ENCODE measurements at places on chromosomes 7 and 10.

DNA sequence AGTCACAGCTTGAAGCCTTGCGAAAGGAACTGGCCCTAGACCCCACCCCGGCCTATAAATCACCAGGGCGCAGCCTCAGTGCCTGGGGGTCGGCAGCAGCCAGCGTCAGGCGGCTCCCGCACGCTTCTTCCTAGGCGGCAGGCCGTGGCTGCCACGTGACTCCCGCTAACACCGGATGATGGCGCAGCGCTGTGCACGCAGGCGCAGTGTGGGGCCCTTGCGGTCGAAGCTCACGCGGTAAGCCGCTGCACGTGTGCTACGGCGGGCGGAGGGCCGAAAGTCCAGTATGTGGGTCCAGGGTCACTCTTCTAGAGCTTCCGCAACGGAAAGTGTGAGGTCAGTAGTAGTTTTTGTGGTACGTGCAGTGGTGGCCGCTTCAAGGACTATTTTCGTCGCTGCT, at the start of gene STK31:
TSS of gene STK31 (plus strand) at position 220 of the 400 bp plus-strand sequence. CDS start at position 287, 67 bp downstream.
- DNase-seq, result no peak

DNA sequence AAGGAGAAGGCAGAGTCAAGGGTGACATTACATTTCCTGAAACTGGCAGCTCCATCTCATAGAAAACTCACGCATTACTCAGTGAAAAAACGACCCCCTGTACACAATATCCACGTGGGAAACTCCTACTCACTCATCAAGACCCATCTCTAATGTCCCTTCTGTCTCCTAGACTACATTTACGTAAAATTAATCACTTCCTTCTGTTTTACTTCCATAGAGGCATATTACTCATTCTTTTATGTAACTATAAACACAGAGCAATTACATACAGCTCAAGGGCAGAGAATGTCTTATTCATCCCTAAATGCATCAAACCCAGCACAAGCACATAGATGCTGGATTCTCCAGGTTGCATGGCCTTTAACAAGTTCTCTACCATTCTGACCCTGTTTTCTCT, 281.8 kb downstream of the KCNMA1 start:
- no peak for DNase-seq

GRCh38 chr7:23915236-23915635, 205.2 kb downstream of the STK31 start:
- no peak for DNase-seq

GRCh38 chr10:29023678-29024077, 265.2 kb upstream of the LYZL1 start:
- DNase-seq, result no peak

GRCh38 chr10:71429929-71430328, 33.2 kb downstream of the CDH23 start:
- no peak for DNase-seq

DNA sequence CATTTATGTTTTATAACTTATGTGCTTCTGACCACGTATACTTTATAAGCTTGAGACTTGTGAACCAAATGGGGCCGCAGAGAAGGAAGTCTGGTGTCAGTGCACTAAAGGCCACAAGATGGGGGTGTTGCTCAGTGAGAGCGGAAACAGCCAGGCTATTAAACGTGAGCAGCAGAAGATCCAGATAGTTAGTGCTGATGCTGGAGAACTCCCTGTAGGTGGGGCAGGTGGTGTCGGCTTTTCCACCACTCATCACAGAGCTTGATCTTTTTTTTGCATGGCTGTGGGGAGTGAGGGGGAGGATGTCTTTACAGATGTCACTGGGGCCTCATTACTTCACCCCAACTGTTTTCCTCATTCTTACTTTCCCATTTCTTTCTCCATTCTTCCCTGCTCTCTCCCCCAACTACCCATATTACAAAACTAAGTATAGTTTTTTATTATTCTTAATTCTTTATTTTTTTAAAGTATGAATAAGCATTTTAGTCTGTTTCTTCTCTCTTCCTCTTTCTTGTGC, 34.7 kb downstream of the ACADSB start:
- DNase-seq, result peak; percentile 67

- peak; percentile 53 for DNase-seq
Observed at GRCh38 chr10:93541402-93542357, 24.8 kb upstream of the FFAR4 start.

DNA sequence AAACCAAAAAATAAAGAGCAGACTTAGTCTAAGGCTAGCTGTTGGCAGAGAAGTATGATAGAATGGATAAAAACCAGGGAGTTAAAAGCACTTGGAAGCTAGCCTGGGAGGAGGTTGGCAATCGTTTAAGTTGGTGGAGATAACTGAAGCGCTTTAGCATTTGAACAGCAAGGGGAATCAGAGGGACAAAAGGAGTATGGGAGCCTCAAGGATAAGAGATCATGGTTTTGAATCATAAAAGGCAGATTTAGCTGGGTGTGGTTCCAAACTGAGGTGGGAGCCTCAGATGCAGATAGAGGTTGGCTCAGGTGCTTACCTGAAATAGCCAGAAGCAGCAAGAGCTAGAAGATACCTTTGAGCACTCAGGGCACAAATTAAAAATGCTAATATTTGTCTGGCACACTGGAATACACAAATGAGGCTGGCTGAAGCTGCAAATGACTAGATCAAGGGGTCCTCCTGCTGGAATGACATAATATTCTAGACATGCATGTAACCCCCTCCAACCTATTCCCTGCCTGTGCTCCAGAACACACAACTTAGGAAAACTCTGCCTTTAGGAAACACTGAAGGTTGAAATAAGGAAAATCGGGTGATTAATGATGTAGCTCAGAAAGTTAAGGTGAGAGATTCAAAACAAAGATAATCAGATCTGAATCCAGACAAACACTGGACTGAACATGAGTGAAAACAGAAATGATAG, 372.3 kb upstream of the LRRN3 start:
- DNase-seq, result peak; percentile 17

- no peak for DNase-seq
Observed at GRCh38 chr7:4028221-4028620, 653.9 kb upstream of the FOXK1 start.

DNA sequence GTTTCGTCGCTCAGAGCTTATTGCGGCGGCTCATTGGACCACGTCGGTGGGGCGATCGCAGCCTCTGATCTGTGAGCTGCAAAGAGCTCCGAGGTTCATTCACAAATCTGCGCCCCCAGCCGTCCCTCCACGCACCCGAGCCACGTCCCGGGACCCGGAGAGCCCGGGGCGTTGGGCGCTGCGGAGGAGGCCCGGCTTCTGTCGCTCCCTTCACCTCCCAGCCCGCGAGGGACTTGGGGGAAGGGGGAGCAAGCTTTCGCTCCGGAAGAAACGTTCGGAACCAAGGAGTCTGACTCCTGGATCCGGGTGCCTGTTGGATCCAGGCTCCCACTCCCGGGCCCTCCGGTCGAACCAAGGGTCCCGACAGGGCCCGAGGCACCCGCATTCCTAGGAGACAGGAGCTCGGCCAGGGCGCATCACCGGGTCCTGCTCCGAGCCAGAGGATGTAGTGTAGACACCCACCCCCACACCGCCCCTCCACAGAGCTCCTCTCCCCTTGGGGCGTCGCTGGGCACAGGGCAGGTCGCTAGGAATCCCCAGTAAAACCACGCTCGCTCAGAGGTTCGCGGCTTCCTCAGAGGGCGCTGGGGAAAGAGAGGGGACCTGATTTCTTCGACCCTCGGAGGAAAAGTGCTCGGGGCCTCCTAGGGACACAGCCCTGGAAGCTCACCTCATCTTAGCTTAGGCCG, 7.9 kb upstream of the EN2 start:
- no peak for DNase-seq

GRCh38 chr10:109529258-109529657, 394.1 kb downstream of the XPNPEP1 start:
- no peak for DNase-seq

GRCh38 chr10:72146559-72147323, 58.4 kb upstream of the SPOCK2 start:
- no peak for DNase-seq

- no peak for DNase-seq
Observed at GRCh38 chr10:96168546-96168945, 38.4 kb downstream of the ZNF518A start.

DNA sequence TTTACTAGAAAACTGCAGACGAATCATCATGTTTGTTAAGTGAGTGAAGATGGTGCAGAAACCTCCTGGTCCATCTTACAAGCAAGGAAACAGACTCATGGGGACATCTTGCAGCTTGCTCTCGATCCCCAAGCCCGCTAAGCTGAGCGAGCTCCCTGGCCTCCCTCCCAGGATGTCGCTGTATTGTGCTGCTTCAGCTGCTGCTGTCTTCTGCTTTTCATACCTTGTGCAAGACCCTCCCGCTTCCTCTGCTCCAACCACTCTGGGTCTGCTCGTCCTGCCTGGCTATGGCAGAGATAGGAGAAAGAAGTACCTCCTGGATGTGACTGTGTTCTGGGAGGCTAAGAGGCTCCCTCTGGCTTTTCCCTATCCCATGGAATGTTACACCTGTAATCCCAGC, 285.2 kb upstream of the FZD8 start:
- DNase-seq, result no peak

DNA sequence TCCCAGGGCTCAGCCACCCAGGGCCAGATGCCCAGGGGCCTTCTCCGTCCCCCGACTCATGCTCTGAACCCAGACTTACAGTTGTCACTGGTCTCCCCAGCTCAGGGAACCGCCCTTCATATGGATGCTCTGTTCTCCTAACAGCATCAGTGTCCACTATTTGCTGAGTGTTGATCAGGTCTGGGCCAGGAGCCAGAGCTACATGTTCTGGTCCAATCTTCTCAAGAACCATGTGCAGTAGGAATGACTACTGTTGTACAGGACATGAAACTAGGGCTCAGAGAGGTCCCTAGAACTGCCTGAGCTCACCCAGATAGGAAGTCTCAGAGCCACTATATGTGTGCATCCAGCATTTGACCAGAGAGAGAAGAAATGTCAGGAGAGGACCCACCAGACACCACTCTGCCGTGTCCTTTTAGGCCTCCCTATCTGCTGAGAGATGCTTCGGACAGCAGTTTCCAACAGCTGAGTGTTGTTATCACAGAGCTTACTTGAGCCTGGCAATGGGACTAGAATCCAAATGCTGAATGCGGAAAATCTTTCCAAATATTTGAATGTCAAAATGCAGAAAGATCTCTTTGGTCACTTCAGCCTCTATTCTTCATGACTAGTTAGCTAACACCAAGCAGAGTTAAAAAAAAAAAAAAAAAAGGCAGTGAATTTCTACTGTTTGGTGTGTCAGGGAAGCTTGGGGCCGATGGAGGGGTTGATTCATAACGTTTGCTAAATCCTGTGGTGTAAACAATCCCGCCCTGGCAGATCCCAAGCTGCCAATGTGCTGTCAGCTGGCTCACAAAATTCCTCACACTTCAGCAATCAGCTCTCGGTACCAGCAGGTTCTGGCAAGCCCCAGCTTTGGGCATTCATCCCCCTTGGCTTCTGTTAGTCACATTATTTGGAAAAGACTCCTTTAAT, 246.1 kb downstream of the TNS3 start:
- DNase-seq, result peak; percentile 91

DNA sequence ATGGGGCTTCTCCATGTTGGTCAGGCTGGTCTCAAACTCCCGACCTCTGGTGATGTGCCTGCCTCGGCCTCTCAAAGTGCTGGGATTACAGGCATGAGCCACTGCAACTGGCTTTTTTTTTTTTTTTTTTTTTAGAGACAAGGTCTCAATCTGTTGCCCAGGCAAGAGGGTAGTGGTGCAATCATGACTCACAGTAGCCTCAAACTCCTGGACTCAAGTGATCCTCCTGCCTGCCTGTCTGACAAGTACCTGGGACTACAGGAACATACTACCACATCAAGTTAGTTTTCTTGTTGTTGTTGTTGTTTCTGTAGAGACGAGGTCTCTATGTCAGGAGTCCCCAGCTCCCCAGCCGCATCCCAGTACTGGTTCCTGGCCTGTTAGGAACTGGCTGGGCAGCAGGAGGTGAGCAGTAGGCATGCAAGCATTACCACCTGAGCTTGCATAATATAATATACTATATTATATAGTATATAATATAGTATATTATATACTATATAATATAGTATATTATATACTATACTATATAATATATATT, 55.7 kb downstream of the TPK1 start:
- no peak for DNase-seq

DNA sequence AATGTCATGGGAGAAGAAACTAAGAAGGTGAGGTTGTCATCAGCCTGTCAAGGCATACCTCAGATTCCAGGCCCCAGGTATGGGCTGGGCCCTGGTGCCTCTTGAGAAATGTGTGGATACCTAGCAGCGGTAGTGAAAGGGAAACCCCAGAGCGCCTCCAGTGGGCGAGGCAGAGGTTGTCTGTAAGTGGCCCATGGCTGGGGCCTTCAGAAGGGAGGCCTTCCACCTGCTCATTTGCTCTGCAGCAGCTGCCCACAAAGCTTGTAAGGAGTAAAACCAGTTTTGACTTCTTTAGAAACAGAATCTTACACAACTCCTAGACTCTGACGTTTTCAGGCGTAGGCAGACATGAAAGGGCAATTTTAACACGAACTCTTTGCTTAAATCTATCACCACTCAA, 509.9 kb downstream of the PARD3 start:
- peak; percentile 79 for DNase-seq

GRCh38 chr7:47045207-47046051, 536.5 kb downstream of the TNS3 start:
- peak; percentile 62 for DNase-seq

- no peak for DNase-seq
Observed at GRCh38 chr10:51857305-51857704, 157.9 kb upstream of the CSTF2T start.

DNA sequence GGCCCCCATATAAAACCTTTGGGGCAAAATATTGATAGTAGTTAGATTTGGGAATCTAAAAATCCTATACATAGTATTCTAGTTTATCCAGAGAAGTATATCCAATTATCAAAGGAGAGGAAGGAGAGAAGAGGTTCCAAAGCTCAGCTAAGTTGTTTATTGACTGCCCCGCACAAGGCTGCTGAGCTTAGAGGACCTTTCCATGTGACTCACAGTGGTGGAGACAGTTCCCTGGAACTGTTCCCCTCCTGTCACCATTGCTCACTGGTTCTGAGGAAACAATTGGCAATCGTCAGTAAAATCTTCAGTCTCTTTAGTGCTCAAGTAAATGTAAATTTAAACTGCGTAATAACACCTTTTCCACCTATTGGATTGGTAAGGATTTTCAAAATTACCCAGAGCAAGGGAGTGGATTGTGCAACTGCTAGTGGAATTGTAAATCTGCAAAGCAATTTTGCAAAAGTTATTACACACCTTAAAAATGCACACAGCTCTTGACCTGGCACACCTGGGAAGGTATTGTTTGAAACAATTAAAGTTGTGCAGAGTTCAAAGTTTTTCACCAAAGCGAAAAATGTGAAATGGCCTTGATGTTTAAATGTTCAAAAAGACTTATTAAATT, 63.1 kb downstream of the EEPD1 start:
- DNase-seq, result peak; percentile 51

Data from lung (tissue), 17 donors.